Activated CD4-positive, alpha-beta T cell treated with anti-CD3 and anti-CD28 coated beads for 1 hour (primary cell): ENCODE measurements at places on chromosomes 5 and 9.

GRCh38 chr9:126150411-126151030 is 176.1 kb upstream of the MVB12B start:
- DNase-seq, result no peak

DNA sequence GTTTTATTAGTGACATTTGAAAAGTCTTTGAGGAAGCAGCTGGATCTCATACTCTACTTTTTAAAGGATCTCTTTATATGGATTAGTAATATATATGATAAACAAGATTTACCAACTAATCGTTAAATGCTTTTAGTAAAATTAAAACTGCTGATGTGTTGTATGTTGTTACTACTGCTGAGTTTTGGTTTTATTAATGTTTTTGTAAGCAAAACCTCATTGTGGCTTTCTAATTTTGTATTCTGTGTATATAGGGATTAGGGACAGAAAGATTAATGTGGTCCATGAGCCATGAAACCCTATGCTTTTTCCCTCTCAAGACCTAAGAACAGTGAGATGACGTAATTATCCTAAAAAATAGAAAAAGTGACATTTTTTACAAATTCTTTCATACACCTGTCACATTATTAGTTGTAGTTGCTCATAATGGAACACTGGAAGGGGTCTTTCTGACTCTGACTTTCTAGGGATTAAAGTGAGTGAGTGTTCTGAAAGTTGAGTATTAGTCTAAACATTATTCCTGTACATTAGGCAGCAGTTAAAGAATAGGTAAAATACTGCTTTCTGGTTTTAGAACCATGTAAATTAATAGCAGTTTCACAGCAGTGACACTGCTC is 85.9 kb downstream of the SLC12A2 start:
- DNase-seq, result no peak

DNA sequence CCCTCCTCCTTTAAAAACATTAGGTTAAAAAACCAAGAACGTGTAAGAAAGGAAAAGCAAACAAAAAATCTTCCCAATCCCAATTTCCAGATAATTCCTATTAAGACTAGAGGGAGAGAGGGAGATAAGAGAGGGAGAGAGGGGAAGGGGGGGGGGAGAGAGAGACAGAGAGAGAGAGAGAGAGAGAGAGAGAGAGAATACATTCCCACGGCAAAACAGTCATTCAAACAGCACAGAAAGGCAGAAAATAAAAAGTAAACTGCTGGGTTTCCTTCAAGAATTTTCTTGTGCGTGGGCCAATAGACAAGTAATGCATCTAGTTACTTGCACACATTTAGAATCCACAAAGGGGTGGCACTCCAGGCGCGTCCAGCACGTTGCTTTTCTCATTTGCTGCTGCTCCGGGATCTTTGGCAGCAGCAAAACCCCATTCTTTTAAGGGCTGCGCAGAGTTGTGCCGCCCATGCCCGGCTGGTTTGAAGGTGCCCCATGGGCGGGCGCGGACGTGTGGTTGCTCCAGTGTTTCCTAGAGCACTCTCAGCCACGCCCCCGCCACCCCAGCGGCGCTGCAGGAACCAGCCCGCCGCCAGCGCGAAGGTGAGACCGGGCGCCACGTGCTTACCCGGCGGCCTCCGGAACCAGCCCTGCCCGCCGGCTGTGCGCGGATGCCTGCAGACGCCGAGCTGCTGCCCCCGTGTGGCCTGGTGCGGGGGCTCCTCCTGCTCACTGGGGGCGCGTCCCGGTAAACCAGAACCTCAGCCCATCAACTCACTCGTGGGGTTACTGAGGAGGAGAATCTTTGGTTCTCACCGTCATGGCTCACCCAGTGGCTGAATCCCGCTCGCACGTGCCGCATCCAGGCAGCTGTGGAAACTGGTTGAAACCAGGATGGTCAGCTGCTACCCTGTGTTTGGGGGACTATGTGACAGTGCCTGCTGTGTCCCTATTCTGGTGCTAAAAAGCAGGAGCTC is 44.6 kb downstream of the STC2 start:
- DNase-seq, result peak; percentile 59

DNA sequence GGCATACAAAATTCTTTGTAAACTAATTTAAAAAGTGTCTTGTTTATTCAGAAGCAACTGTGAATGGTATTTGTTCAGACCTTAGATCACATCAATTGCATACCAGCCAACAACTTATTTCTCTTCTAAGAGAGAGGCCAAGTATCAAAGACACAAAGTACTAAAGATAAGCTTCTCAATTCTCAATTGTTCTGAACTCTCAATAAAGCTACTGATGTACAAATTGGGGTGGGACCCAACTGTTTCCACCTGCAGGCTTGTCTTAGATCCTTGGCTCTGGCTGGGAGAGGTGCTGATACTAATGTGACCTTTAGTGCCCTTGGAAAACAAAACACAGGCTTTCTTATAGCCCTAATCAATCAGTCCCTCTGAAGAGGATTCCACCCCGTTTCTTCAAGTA is 22.1 kb downstream of the XRCC4 start:
- DNase-seq, result no peak

- no peak for DNase-seq
Observed at GRCh38 chr5:3843706-3844105, 248.1 kb downstream of the IRX1 start.

DNA sequence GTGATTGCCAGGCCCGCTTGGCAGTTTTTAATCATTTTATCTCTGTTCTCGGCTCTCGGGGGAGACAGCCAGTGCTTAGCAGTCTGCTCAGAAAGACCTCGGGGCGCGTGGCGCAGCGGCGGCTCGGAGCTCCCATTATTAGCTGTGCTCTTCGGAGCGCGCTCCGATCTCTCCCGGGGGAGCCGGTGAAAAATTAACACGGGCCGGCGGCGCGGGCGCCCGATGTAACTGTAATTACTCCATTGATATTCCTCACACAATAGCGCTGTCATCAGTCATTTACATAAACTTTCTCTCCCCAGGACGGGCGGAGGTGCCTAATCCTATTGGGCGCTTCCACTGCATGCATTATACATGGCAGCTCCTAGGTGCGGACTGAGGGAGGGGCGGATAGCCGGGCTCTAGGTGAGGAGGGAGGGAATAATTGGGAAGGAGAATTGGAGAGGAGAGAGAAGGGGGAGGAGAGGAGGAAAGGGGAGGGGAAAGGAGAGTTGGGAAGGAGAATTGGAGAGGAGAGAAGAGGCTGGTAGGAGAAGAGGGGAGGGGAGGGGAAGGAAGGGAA is 24.9 kb downstream of the LMX1B start:
- DNase-seq, result no peak
